Smooth muscle cell of the brain vasculature (primary cell): ENCODE measurements at places on chromosomes 6 and 20.

GRCh38 chr6:169184419-169184818 is 69.2 kb downstream of the THBS2 start:
- DNase-seq: no peak

DNA sequence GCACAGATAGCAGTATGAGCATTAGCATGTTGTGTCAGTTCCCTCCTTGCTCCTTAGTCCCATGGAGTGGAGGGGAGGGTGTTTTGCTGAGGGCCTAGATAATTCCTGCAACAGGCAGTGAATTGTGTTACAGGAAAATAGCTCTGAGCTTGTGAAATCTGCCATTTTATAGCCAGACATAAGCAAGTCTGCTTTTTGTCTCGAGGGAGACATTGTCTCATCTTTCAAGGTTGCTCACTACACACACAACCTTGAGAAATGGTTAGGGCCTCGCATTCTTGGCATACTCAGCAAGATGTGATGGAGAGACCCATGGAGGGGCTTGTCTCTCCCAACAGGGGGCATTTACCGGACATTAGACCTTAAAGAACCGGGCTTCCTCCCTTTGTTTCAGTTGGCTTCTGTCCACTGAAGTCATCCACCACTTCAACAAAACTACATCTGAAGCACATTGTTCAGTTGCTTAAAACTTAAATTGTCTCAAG is 108.0 kb upstream of the FOXO3 start:
- DNase-seq: peak; percentile 82

- no peak for DNase-seq
Measured at GRCh38 chr20:25023356-25023755, 30.8 kb upstream of the APMAP start.

DNA sequence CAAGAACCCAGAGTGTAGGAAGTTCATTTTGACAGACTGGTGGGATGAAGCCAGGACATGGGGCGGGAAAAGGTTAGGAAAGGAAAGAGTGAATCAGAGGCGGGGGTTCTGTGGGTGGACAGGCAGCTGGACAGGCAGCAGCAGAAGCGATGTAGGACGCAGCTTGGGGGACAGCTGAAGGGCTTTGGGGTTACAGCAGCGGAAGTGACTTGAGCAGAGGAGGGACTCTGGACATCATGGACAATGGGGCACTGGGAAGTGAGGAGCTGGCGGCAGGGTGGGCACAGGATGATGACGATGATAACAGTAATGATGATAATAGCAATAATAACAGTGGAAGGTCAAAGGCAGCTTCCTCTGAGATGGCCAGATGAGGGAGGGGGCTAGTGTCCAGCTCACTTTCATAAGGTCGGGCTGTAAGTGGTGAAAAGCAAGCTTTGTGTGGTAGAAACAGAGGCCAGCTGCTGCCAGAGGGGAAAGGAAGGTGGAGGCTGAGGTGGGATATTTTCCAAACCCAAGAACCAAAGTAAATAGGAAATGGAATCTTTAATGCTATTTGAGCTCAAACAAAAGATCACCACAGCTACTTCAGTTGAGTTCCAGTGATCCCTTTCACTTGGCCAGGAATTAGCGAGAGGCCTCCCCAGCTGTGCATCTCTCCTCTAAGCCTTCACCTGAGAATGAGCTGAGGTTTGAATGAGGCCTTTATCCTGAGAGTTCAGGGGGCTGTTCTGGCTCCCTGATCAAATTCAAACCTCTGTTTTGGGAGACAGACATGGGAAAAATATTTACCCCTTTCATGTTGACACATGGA is 433.5 kb downstream of the DHX35 start:
- DNase-seq: no peak

GRCh38 chr20:35297155-35297554 is 4.9 kb upstream of the FAM83C start:
- no peak for DNase-seq

- DNase-seq: no peak
Measured at GRCh38 chr6:65799389-65799788, 92.4 kb upstream of the EYS start.

- no peak for DNase-seq
Measured at GRCh38 chr6:151733680-151734320, 73.7 kb upstream of the ESR1 start.

GRCh38 chr6:5968817-5969734 is 37.6 kb downstream of the NRN1 start:
- DNase-seq: no peak

DNA sequence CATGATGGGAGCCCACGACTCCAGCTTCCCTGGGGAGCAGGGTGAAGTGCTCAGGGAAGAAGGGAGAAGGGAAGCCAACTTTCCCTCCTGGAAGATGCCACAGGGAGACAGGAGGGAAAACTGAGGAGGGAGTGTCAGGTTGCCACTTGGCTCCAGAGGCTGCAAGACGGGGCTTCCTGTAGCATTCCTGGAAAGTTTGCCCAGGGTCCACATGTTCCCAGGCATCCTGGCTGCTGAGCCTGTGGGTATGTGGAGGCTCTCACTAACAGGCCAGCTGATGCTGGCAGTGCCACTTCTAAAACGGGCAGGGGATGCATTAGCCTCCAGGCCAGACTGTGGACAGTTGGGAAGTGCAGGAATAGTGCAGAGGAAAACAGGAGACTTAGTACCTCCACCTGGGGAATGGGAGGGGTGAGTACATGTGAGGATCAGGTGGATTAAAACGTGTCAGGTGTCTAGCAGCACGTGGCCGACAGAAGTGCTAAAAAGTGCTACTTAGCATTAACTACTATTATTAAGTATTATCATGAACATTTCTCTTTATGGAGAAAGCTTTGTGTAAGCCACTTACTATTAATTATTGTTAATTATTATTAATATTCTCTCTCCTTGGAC is 33.2 kb downstream of the BANF2 start:
- no peak for DNase-seq

- peak; percentile 18 for DNase-seq
Measured at GRCh38 chr20:10171864-10172751, 46.5 kb upstream of the SNAP25 start.

DNA sequence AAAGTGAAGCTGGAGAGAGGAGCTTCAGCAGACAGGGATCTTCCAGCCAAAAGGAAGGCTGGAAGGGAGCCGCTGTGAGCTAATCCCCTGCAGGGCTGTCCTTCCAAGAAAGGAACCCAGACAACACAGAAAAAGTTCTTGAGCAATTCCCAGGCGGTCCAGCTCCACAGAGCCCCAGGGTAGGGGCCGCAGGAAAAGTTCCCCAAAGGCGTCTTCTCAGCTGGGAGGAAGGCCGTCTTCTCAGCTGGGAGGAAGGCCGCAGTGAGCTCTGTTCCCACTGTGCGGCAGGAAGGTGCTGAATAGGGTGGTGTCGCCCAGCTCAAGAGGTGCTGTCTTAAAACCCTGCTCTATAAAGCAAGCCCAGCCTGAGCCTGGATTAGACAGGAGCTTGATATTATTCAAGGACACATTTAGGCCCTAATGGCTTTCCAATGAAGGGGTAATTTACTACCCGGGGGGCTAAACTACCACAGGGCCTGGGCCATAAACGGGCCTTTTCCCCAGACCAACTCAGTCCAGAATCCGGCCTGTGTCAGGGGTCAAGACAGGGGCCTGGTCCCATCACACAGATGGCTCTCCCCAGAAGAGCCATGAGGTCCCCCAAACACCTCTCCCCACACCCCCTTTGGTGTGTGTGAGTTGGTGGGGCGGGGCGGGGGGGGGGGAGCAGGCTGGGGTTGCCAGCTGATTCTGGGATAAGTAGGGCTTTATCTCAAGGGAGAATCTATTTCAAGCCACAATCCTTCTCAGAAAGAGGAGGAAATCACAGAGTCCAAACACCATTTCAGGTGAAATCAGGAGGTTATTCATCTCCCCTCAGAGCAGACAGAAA is 103.6 kb downstream of the NOL4L start:
- no peak for DNase-seq

DNA sequence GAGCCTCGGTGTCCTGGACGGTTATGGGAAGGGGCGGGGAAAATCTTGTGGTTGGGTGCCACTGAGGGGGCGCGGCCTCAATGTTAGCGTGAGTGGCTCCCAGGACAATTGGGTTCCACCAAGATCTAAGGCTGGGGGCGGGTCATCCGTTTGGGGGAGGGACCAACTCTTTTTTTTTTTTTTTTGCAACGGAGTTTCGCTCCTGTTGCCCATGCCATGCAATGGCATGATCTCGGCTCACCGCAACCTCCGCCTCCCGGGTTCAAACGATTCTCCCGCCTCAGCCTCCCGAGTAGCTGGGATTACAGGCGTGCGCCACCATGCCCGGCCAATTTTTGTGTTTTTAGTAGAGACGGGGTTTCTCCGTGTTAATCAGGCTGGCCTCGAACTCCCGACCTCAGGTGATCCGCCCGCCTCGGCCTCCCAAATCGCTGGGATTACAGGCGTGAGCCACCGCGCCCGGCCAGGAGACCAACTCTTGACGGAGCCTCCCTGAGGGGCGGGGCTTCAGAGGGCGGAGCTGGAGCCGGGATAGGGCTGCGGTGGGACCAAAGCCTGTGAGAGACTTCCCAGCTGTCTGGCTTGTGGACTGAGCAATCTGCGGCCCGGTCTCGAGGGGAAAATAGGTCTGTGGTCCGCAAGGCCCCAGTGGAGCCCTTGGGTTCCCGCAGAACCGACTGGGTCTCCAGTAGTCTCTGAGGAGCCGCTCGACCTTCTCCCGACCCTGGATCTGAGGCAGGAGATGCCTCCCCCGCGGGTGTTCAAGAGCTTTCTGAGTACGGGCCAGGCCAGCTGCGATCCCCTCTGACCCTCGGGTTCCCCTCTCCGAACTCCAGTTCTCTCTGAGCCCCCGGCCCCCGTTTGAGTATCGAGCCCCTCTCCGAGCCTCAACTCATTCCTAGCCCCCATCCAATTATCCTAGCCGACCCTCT is 1.1 kb downstream of the SPAG4 start:
- DNase-seq: peak; percentile 99

DNA sequence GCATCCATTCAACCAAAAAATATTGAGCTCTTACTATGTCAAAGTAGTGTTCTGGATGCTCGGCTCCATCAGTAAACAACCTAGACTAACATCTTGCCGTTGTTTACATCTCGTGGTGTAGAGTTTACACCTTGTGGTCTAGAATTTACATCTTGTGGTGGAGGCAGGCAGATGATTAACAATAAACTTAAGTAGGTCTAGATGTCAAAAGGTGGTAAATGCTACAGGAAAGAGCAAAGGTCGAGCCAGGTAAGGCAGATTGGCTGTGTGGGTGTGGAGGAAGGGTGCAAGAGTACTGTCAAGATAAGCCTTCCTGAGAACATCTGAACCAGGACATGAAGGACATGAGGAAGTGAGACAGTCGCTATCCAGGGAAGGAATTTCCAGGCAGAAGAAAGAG is 88.4 kb upstream of the ESR1 start:
- no peak for DNase-seq

- no peak for DNase-seq
Measured at GRCh38 chr20:59082077-59082740, 39.6 kb upstream of the PRELID3B start.

DNA sequence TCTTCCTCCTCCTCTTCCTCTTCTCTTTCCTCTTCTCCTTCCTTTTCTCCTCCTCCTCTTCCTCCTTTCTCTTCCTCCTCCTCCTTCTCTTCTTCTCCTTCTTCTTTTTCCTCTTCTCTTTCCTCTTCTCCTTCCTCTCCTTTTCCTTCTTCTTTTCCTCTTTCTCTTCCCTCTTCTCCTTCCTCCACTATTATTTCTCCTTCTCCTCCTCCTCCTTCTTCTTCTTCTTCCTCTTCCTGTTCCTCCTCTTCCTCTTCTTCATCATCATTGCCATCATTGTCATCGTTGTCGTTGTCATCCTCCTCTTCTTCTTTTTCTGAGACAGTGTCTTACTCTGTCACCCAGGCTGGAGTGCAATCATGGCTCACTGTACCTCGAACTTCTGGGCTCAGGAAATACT is 256.3 kb upstream of the SOX4 start:
- no peak for DNase-seq

DNA sequence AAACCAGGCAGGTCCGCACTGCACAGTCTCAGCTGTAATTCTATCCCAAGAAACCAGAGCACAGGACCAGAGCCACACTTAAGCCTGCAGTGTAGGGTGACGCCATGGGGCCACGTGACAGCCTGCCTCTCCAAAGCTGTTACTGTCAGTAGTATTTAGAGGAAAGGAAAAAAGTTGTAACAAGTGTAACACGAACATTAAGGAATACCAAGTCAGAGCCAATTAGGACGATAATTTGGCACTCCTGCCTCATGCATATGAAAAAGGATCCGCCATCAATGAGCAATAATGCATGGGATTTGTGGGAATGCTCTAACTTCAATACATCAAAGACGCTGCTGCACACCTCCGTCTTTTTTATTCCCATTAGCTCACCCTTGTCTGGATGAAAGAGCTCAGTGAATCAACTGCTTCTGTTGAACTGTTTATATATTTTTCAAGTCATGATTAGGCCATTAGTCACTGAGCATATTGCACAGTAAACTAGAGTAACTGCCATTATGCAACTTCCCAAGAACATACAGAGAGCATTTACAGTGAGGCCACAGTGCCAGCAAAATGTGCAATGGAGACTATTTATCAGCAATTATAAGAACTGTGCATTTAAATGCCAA is 79.9 kb downstream of the ATXN1 start:
- DNase-seq: no peak

DNA sequence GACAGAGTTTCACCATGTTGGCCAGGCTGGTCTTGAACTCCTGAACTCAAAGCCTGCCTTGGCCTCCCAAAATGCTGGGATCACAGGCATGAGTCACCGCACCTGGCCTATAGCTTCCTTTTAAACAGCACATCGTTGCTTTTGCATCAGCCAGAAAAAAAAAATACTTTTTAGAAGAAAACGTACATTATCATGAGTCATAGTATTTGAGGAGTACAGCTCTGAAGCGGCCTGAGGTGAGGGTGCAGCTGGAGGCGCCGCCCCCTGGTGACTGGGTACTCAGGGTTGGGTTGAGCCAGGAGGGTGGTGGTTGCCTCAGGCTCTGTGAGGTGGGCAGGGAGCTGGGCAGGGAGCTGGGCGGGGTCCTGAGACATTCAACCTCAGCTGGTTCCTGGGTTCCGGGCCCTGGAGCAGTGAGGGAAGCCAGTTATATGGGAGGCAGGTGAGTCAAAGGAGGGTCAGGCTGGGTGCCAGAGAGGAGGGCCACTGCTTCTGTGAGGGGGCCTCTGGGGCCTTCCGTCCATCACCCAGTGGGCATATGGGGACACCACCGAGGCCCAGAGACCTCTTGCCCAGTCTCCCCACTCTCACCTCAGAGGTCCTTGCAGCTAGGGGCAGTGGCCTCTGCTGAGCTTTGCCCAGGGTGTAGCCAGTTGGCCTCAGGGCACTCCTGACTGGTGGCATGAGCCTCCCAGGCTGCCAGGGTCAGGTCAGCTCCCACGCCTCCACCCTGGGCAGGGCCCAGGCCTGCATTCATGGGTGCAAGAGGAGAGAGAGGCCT is 11.7 kb upstream of the ID1 start:
- no peak for DNase-seq
